ENCODE measurements at places on chromosomes 13 and 19. TPM values are rescaled to one million over a fixed set of nuclear protein-coding genes. Genes with fewer than 3 reads are reported as not detected.

Gene ZFP14
- 3.4 TPM for total RNA-seq

Gene PRODH2
- not detected for total RNA-seq

Gene ZNF468
- total RNA-seq: 20.5 TPM

Gene LIPE
- total RNA-seq: 3.9 TPM

Gene CA11
- total RNA-seq: 2.6 TPM

Gene CEACAM5
- not detected for total RNA-seq

Gene DIS3
- 60.1 TPM for total RNA-seq

Gene ZNF99
- not detected for total RNA-seq

Gene TTYH1
- total RNA-seq: 0.27 TPM

Gene NLRP7
- total RNA-seq: not detected

Gene KANK2
- total RNA-seq: 56.0 TPM

Gene FXYD3
- 49.6 TPM for total RNA-seq

Gene TIMM13
- 61.7 TPM for total RNA-seq

Measured in A375 (cell line).